NCI-H1436 (cell line): ENCODE measurements at places on chromosomes 5 and 9.

- no peak for DNase-seq
Measured at GRCh38 chr5:133785182-133785581, 172.8 kb upstream of the FSTL4 start.

GRCh38 chr5:74916831-74917710 is 50.9 kb upstream of the FAM169A start:
- DNase-seq: no peak

- DNase-seq: no peak
Measured at GRCh38 chr5:88925692-88926490, 42.9 kb upstream of the MEF2C start.

- no peak for DNase-seq
Measured at GRCh38 chr5:31759925-31760324, 121.0 kb downstream of the PDZD2 start.

GRCh38 chr5:181063514-181063913 is 23.4 kb downstream of the BTNL9 start:
- DNase-seq: no peak

DNA sequence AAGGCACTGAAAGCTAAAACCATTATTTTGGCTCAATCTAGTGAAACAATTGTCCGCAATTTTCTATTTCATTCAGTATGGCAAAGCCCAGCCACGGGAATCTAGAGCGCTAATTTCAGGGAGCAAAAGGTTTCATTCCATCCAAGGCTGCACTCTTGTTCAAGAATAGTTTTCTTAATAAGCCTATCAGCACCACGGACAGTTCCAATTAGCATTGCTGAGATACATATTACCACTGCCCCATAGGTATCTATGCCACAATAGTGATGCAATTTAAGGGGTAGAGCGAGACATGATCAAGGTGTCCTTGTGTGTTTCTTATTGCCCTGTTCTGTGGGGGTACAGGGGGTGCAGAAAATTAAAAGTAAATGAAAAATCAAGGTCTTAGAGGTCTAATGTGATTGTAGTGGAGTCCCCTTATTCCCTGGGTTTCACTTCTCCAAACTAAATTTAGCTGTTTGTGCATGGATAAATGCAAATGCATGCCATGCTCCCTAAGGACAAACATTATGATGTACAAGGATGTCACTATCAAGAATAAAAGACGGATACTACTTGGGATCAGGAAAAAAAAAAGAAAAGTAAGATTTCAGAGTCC is 45.5 kb downstream of the SPOCK1 start:
- DNase-seq: no peak

GRCh38 chr5:92899611-92900010 is 681.4 kb downstream of the NR2F1-AS1 start:
- no peak for DNase-seq

DNA sequence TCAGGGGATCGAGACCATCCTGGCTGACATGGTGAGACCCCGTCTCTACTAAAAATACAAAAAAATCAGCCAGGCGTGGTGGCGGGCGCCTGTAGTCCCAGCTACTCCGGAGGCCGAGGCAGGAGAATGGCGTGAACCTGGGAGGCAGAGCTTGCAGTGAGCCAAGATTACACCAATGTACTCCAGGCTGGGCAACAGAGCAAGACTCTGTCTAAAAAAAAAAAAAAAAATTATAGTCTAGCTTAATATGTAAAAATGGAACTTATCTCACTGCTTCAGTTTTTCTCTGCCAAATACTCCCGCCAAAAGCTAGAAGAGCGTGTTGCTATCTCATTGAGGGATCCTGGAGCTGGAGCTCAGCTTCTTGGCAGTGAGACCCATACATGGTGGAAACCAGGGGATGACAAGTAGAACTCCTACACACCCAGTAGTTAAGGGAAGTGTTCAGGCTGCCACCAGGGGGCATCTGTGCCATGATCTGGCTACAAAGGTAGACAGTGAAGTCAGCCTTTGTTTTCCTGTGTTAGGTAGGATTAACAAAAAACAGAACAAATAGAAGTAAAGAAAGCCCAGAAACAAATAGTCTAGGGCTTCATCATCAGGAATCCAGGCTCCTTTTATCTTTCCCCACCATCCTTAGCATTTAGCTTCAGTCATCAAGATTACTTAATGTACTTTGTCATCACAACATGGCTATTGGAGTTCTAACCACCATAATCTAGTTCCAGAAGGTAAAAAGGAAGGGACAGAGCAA is 33.6 kb upstream of the GLIPR2 start:
- peak; percentile 78 for DNase-seq

- DNase-seq: no peak
Measured at GRCh38 chr9:3517377-3518048, 8.3 kb downstream of the RFX3 start.

DNA sequence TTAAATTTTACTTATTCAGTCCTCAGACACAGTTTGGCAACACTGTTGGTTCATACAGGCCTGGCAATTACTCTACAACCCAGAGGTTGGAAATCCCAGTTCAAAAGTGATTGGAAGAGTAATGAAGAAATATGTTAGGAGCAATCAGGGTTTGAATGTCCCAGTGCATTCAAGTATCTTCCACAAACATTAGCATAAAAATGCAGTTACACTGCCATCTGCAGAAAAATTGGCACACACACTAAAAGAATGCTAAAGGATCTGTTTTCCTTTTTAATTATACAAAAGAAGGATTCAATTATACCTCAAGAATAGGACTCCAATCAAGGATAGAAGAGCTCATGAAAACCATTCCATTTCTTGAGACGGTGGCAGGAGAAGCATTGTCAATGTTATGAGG is 130.2 kb downstream of the DNAH5 start:
- no peak for DNase-seq

GRCh38 chr5:79736528-79737514 is 47.2 kb downstream of the CMYA5 start:
- DNase-seq: no peak

DNA sequence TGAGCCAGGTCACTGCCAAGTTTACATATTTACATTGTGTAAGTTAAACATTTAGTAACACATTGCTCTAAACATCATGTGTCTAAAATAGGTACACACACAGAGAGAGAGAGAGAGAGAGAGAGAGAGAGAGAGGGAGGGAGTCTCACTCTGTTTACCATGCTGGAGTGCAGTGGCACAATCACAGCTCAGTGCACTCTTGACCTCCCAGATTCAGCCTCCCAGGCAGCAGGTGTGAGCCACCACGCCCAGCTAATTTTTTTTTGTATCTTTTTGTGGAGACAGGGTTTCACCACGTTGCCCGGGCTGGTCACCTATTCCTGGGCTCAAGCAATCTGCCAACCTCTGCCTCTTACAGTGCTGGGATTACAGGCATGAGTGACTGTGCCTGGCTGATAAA is 1045.3 kb downstream of the TLE1 start:
- no peak for DNase-seq
